Smooth muscle cell of the pulmonary artery (primary cell): ENCODE measurements at places on chromosomes 6 and 20. TPM values are rescaled to one million over a fixed set of nuclear protein-coding genes. Genes with fewer than 3 reads are reported as not detected.

The TSBP1 gene
- total RNA-seq, result not detected in 2 replicates

The GPR6 gene
- total RNA-seq, result not detected in 2 replicates

The SS18L1 gene
- total RNA-seq, result 11.7 and 19.4 TPM in 2 replicates

The ADGB gene
- total RNA-seq, result not detected in 2 replicates

The ZGPAT gene
- total RNA-seq, result 12.3 and 17.9 TPM in 2 replicates

The C2 gene
- 1.7 and 4.7 TPM in 2 replicates for total RNA-seq

The PLAGL2 gene
- 2.3 and 3.5 TPM in 2 replicates for total RNA-seq

The TRIM15 gene
- total RNA-seq, result not detected in 2 replicates

The CNR1 gene
- total RNA-seq, result 0.07 and 0.52 TPM in 2 replicates

The ZC3H12D gene
- total RNA-seq, result 0.17 and 0.33 TPM in 2 replicates

The TP53TG5 gene
- total RNA-seq, result 0.03 TPM in 1 of 2 replicates, not detected in the other
